ENCODE measurements at places on chromosomes 16 and 17.

DNA sequence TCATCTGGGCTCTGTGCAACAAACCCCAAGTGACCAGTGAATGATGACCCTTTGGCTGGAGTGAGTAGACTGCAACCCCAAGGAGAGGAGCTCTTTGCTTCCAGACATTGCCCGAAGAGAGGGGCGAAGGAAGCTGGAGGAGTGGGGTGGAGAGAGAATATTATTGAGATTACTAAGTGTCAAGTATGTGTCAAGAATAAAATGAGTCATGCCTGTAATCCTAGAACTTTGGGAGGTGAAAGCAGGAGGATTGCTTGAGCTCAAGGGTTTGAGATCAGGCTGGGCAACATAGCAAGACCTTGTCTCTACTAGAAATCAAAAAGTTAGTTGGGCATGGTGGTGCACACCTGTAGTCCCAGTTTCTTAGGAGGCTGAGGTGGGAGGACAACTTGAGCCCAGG is 142.0 kb upstream of the CCL2 start:
- no peak for DNase-seq

DNA sequence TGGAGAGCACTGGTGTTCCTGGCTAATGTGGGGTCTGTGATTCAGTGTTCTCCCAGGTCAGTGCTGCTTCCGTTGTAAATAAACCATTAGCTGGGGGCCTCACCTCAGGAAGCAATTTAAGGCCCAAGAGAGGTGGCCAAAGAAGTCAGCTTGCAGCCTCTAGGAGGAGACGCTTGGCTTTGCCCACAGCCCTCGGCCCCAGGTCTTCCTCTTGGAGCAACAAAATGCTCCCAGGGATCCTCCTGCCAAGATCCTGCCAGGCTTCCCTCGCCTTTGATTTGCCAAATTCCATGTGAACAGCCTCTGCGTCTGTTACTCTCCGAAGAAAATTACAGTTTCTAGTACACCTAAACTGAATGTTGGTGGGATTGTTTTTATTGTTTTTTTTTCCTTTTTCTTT is 62.4 kb upstream of the TBX2 start:
- no peak for DNase-seq

DNA sequence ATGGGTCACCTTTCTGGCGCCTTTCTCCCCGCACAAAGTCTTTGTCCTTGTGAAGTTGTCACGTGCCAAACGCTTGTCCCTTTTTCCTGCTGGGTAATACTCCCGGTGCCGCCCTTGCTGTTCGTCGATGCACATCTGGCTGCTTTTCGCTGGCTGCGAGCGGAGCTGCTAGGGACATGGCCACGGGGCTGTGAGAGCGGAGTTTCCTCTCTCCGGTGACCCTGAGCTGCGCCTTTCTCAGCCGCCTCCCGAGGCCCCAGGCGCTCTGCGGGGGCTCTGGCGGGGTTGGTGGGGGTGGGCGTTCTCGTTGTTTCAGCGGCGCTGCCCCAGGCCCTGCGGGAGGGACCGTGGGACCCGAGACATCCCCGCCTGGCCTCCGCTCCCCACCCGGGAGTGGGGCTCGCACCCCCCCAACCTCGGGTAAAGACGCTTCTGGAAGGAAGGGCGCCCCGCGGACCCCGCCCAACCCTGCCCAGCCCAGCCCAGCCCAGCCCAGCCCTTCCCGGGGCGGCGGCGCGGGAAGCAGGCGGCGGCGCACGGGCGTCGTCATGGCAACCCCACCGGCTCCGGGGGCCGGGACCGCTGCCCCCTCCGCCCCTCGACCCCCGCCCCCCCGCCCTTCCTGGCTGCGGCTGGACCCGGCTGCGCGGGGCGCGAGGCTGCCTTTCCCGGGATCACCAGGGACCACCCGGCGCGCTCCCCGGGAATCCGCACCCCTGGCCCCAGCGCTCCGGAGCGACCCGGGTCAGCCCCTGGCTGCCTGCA is 12.3 kb downstream of the CHMP6 start:
- peak; percentile 44 for DNase-seq

DNA sequence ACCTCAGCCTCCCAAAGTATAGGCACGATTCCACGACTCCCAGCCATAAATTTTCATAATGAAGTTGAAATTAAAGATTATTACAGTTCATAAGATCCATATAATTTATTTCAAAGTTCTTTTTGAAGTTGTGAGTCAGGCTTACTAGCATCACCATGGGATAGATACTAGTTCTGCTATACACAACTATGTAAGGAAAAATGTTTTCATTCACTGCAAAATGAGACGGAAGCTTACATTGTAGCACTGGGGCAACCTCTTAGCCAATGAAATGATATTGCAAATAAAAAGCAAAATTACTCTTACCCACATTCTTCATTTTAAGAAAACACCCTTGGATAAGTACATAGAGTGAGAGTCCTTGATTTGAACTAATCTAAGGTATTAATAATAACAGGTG is 18.8 kb upstream of the MARCHF10 start:
- no peak for DNase-seq

- no peak for DNase-seq
These were observed 1545.0 kb upstream of the GOT2 start for GRCh38 chr16:60279061-60279665.

GRCh38 chr16:51607201-51607651 is 456.2 kb upstream of the SALL1 start:
- no peak for DNase-seq

GRCh38 chr16:15611610-15612009 is 31.3 kb downstream of the MARF1 start:
- DNase-seq, result no peak

Measured in hematopoietic multipotent progenitor cell treated with erythropoietin and hydrocortisone succinate and interleukin-3 and kit ligand, for 4 days (in vitro differentiated cells).